A549 treated with AZD2906 at 1 μM for 4 hours (cell line): ENCODE measurements at places on chromosomes 2 and 18. TPM values are rescaled to one million over a fixed set of nuclear protein-coding genes. Genes with fewer than 3 reads are reported as not detected.

Gene STAM2
- 6.0 to 10.8 TPM (median 8.1 TPM) in 5 replicates for total RNA-seq

Gene TDRD15
- total RNA-seq = not detected in 5 replicates

Gene SLC35F5
- 38.5 to 48.2 TPM (median 42.4 TPM) in 5 replicates for total RNA-seq

Gene TTN
- under 0.01 to 0.05 TPM (median 0.01 TPM) in 5 replicates for total RNA-seq

Gene ICA1L
- total RNA-seq = 1.1 to 2.6 TPM (median 1.7 TPM) in 5 replicates

Gene DPYSL5
- 4.1 to 5.6 TPM (median 5.2 TPM) in 5 replicates for total RNA-seq

Gene SULT1C4
- not detected in 5 replicates for total RNA-seq

Gene CASP10
- total RNA-seq = 1.8 to 2.4 TPM (median 1.9 TPM) in 5 replicates

Gene RGPD4
- total RNA-seq = 0.03 to 0.07 TPM (median 0.05 TPM) in 4 of 5 replicates, not detected in the other

Gene NT5DC4
- total RNA-seq = 0.06 to 0.94 TPM in 2 of 5 replicates, not detected in the others

Gene SNTG2
- not detected in 5 replicates for total RNA-seq

Gene UGT1A5
- total RNA-seq = 0.03 to 0.09 TPM (median 0.05 TPM) in 3 of 5 replicates, not detected in the others

Gene SLC9A4
- not detected in 5 replicates for total RNA-seq

Gene COA5
- total RNA-seq = 16.6 to 23.7 TPM (median 23.0 TPM) in 5 replicates

Gene DSG3
- total RNA-seq = 0.01 to 0.02 TPM (median 0.02 TPM) in 5 replicates

Gene NEB
- total RNA-seq = 0.17 to 0.34 TPM (median 0.20 TPM) in 5 replicates

Gene IFT172
- 7.7 to 8.7 TPM (median 8.3 TPM) in 5 replicates for total RNA-seq

Gene STEAP3
- total RNA-seq = 44.8 to 53.7 TPM (median 48.2 TPM) in 5 replicates

Gene DYSF
- 0.44 to 0.90 TPM (median 0.81 TPM) in 5 replicates for total RNA-seq

Gene BCL11A
- 0.01 to 0.11 TPM (median 0.09 TPM) in 5 replicates for total RNA-seq

Gene TRABD2A
- 10.5 to 15.5 TPM (median 13.2 TPM) in 5 replicates for total RNA-seq

Gene DNAH6
- 0.02 to 0.08 TPM (median 0.02 TPM) in 5 replicates for total RNA-seq

Gene CAVIN2
- total RNA-seq = 45.9 to 78.6 TPM (median 67.9 TPM) in 5 replicates

Gene AGXT
- not detected in 5 replicates for total RNA-seq

Gene HMSD
- total RNA-seq = 0.09 to 0.29 TPM (median 0.24 TPM) in 3 of 5 replicates, not detected in the others

Gene SGPP2
- total RNA-seq = 0.71 to 0.84 TPM (median 0.79 TPM) in 5 replicates

Gene CYRIA
- total RNA-seq = 0.38 to 0.72 TPM (median 0.52 TPM) in 5 replicates

Gene RSAD2
- total RNA-seq = 0.13 to 0.25 TPM (median 0.22 TPM) in 5 replicates

Gene CAPN10
- 13.5 to 26.8 TPM (median 24.5 TPM) in 5 replicates for total RNA-seq

Gene RNU2-63P
- total RNA-seq = 1.4 TPM in 1 of 5 replicates, not detected in the others

Gene UNC80
- not detected in 5 replicates for total RNA-seq

Gene HAAO
- not detected in 5 replicates for total RNA-seq

Gene CCBE1
- 7.9 to 12.9 TPM (median 12.0 TPM) in 5 replicates for total RNA-seq

Gene PASK
- total RNA-seq = 5.4 to 7.6 TPM (median 7.2 TPM) in 5 replicates

Gene DARS1
- 49.8 to 62.6 TPM (median 53.7 TPM) in 5 replicates for total RNA-seq

Gene SIX2
- total RNA-seq = 1.5 to 2.8 TPM (median 2.2 TPM) in 5 replicates

Gene PHOSPHO2
- 2.4 to 3.2 TPM (median 2.9 TPM) in 5 replicates for total RNA-seq

Gene UGT1A3
- 0.05 to 0.09 TPM (median 0.07 TPM) in 4 of 5 replicates, not detected in the other for total RNA-seq

Gene ST8SIA5
- 0.07 TPM in 1 of 5 replicates, not detected in the others for total RNA-seq

Gene CLEC4F
- not detected in 5 replicates for total RNA-seq

Gene EMX1
- total RNA-seq = 0.14 to 0.20 TPM (median 0.18 TPM) in 4 of 5 replicates, not detected in the other

Gene CHRNG
- not detected in 5 replicates for total RNA-seq

Gene GKN2
- total RNA-seq = 1.9 to 3.2 TPM (median 2.5 TPM) in 5 replicates

Gene TBR1
- 0.01 to 0.20 TPM (median 0.06 TPM) in 4 of 5 replicates, not detected in the other for total RNA-seq

Gene GAL3ST2
- 0.11 to 0.37 TPM (median 0.25 TPM) in 5 replicates for total RNA-seq

Gene LRATD1
- total RNA-seq = 0.09 to 0.17 TPM (median 0.14 TPM) in 5 replicates

Gene CPO
- 0.05 to 0.11 TPM (median 0.09 TPM) in 4 of 5 replicates, not detected in the other for total RNA-seq

Gene ZNF521
- total RNA-seq = not detected in 5 replicates

Gene C2orf66
- 0.03 to 0.09 TPM (median 0.08 TPM) in 5 replicates for total RNA-seq

Gene PDE1A
- 0.15 to 0.30 TPM (median 0.19 TPM) in 5 replicates for total RNA-seq

Gene C18orf32
- total RNA-seq = 16.3 to 23.8 TPM (median 22.8 TPM) in 5 replicates

Gene FIGN
- 1.7 to 2.3 TPM (median 2.1 TPM) in 5 replicates for total RNA-seq

Gene DSG2
- total RNA-seq = 43.1 to 72.3 TPM (median 59.6 TPM) in 5 replicates

Gene VAMP5
- 0.09 to 0.53 TPM (median 0.16 TPM) in 3 of 5 replicates, not detected in the others for total RNA-seq

Gene CHN1
- total RNA-seq = 15.3 to 19.6 TPM (median 16.0 TPM) in 5 replicates

Gene ALLC
- total RNA-seq = 0.08 TPM in 1 of 5 replicates, not detected in the others

Gene GPR35
- total RNA-seq = 0.24 to 1.1 TPM (median 0.77 TPM) in 5 replicates

Gene DRC1
- 0.11 to 0.35 TPM (median 0.29 TPM) in 5 replicates for total RNA-seq
